ENCODE measurements at places on chromosomes 5 and 9. TPM values are rescaled to one million over a fixed set of nuclear protein-coding genes. Genes with fewer than 3 reads are reported as not detected.

GRCh38 chr5:73763300-73764032, 137.5 kb downstream of the ARHGEF28 start:
- DNase-seq: peak; percentile 15

- peak; percentile 28 for DNase-seq
These were observed 881 bp downstream of the TNFAIP8 start for GRCh38 chr5:119356612-119357188.

DNA sequence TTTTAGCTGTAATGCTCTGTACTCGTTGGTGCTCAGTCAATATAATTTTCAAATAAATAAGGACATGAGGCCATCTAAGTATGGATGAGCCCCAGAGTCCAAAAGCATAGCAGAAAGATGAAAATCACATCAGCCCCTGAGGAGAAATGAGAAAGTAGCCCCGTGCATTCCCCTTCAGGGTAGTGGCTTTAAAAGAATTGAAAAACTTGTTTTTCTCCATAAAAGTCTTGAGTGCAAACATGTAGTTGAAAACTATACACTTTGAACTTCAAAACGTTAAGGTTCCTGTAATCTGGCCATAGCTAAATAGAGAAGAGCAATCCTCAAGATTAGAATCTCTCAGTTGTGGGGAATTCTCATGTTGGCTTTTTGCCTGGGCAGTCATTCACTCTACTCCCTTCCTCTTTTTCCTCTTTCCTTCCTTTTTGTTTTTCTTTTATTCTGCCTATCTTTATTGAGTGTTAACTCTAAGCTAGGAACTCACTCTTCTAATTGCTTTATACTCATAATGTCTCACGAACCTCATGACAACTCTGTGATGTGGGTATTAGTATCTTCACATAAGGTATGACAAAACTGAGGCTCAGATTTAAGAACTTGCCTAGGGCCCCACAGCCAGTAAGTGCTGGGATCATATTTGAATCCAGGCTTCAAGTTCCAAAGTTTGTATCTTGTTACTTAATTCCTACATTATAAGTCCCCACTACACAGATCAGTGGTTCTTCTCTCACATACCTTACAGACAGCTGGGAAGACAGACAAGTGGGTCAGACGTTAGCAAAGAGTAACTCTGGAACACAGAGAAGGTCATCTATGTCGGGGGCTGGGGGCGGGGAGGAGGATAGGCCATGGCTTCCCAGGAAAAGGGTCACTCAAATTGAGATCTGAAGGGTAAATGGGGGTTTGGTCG, 46.4 kb upstream of the ABCA1 start:
- peak; percentile 11 for DNase-seq

DNA sequence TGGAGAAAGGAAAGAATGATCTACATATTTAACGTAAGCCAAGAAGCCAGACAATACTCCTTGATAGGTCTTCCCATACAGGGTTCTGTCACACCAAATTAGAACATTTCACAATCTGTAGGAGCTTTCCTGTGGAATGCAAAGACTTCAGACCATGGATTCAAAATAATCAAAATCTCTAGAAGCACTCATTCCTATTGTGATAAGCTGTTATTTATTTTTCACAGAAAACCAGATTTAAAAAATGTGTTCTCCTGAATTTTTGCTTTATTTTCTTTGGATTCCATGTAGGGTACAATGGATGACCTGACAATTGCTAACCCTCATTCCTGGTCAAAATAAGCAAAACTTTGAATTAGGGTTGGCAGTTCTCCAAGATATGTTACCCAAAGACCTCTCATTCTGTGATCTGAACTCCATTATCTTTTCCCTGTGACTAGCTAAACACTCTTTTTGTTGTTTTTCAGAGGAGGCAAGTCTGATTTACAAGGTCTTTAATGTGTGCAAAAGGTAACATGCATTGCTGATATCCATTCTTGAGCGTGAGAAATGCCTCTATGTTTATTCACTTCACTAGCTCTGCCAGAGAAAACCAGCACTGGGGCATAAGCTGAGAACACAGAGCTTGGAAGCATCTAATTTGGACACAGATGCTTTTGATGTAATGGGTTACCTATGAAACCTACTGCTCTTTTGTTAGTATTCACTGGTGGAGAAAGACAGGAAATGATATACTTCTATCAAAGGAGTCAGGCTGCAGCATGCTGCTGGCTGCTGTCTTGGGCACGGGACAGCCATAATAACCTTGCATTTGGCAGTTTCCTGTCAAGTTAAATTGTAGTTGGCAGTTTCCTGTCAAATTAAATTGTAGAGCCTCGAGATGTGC, 31.4 kb downstream of the ACTBL2 start:
- DNase-seq: no peak

Gene LMX1B
- total RNA-seq: not detected

GRCh38 chr9:104118916-104119315, 24.8 kb downstream of the SMC2 start:
- DNase-seq: no peak

Gene GCNT1
- 1.7 TPM for total RNA-seq

Gene GARIN3
- not detected for total RNA-seq

GRCh38 chr9:119963258-119963797, 594.1 kb upstream of the BRINP1 start:
- DNase-seq: peak; percentile 85

Gene TMEM38B
- 22.5 TPM for total RNA-seq

Gene PCDHA2
- not detected for total RNA-seq

GRCh38 chr5:143170104-143170503, 233.4 kb downstream of the NR3C1 start:
- no peak for DNase-seq

DNA sequence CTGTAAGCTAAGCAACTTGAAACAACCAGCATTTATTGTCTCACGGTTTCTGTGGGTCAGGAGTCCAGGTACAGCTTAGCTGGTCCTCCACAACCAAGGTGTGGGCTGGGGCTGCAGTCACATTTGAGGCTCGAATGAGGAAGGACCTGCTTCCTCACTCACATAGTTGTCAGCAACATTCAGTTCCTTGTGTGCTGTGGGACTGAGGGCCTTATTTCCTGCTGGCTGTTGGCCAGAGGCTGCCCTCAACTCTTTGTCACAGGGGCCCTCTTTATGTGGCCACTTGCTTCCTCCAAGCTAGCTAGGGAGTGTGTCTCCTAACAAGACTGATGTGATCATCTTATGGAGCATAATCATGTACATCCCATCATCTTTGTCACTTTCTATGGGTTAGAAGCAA, 29.2 kb upstream of the SEMA4D start:
- DNase-seq: no peak

GRCh38 chr9:99184110-99184474, 37.6 kb downstream of the ALG2 start:
- no peak for DNase-seq

GRCh38 chr5:1168796-1169195, 32.6 kb upstream of the SLC6A19 start:
- peak; percentile 86 for DNase-seq

DNA sequence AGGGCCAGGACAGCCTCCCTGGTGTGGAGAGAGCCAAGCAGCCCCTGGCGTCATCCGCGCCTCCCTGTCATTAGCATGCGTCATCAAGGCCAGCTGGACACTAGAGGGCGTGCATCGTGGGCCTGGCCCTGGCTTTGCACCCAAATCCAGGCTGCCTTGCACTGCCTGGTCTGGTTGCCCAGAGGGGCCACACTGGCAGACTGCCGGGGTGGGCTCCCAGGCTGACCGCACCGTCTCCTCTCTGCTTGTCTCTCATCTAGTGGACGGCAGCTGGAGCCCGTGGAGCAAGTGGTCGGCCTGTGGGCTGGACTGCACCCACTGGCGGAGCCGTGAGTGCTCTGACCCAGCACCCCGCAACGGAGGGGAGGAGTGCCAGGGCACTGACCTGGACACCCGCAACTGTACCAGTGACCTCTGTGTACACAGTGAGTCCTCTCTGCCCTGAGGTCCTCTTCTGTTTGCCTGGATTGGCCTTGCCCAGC, 29.0 kb downstream of the HK3 start:
- peak; percentile 44 for DNase-seq

Gene SPINK13
- total RNA-seq: not detected

GRCh38 chr5:87899721-87900131, 368.9 kb downstream of the TMEM161B start:
- DNase-seq: peak; percentile 58

DNA sequence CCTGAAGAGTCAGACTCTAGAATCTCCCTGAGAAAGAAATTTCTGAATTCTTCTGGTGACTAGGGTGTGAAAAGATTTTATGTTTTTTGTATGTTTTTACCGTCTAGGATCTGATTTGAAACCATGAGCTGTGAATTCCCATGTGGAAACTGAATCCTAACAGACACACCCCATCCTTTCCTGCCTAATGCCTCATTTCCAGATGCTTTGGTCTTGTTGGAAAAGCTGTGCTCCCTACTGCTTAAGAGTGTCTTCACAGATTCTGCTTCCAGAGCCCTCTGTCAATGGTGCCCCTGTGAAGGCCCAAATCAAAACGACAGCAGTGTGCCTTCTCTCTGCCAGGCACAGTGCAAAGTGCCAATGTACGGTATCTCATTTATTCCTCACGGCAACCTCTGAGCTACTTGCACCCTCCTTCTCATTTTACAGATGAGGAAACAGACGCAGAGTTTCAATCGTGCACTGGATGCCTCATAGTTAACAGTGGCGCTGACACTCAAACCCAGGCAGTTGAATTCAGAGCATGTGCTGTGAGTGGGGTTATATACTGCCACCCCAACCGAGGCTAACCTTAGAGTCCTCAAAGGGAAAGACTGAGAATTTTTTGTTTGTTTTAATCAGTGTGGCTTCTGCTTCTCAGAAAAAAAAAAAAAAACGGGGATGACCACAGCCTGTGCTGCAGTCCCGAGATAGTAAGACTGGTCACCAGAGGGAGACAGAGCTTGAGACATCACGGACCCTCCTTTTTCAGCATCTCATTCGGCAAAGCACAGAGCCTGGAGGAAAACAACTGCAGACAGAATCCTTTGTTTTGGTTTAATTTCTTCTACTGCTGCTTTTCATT, 188.4 kb downstream of the SNCAIP start:
- DNase-seq: peak; percentile 48

DNA sequence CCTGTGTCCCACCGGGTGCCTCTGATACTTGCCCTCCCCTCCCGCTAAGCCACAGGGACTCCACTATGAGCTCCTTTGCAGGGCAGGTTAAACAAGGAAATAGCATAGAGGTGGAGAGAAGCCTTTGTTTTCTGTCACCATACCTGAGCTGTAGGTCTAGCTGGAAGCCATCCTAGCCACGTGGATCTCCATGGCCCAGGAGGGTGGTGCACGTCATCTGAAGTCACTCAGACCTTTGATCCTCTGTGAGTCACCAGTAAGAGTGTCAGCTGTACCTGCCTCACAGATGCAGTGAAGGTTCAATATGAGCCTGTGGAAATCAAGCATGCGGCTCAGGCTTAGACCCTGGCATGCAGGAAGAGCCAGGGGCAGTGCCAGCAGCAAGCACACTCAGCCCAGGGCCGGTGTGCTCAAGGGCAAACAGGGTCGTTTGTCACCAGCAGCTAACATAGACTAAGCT, 55.1 kb downstream of the ASS1 start:
- no peak for DNase-seq

Gene FBP2
- total RNA-seq: not detected

Gene TTLL11
- total RNA-seq: 0.60 TPM

Gene AGXT2
- not detected for total RNA-seq

DNA sequence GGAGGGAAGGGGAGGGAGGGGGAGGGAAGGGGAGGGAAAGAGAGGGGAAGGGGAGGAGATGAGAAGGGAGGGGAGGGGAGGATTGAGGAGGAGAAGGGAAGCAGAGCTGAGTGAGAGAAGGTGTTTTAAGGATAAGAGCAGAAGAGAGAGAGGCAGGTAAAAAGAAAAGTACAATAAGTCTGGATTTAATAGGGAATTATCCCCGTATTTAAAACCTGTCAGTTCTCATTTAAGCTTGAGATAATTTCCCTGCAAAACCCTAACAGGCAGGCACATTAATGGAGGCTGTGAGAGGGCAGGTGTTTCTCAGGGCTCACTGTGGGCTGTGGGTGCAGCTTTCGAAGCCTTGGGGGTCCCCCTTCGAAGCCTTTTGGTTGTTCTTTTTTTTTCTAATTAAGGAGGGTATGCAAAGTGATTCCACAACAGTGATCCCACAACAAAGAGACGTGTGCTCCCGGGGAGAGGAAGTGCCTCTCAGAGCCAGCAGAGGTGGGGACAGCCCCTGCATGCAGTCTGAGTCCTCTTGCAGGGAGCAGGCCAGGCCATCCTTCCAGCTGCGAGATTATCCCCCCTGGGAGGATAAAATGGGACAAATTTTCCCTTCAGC, 317.9 kb upstream of the IRX1 start:
- DNase-seq: no peak

DNA sequence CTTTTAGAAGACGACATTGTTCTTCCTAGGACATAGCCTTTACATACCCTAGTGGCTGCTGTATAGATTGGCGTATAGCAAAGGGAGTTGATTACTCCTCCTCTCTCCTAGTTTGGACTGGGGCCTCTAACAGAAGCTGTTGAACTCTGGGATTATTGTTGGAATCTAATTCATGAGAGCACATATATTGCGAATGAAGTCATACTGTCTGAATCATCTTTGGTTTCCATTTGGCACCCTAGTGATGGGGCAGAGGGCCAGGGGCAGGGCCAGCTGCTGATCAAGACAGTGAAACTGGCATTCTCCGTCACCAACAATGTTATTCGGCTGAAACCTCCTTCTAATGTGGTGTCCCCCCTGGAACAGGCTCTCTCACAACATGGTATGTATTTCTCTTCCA, 40.3 kb downstream of the NUP188 start:
- peak; percentile 68 for DNase-seq

Measured in RPMI7951 (cell line).